ENCODE measurements at places on chromosomes 2 and 18. TPM values are rescaled to one million over a fixed set of nuclear protein-coding genes. Genes with fewer than 3 reads are reported as not detected.

The CHRNG gene
- 0.16 TPM for total RNA-seq

The CDK5R2 gene
- 6.2 TPM for total RNA-seq

The IL18R1 gene
- under 0.01 TPM for total RNA-seq

GRCh38 chr18:8791171-8791651, 85.9 kb downstream of the MTCL1 start:
- no peak for DNase-seq

DNA sequence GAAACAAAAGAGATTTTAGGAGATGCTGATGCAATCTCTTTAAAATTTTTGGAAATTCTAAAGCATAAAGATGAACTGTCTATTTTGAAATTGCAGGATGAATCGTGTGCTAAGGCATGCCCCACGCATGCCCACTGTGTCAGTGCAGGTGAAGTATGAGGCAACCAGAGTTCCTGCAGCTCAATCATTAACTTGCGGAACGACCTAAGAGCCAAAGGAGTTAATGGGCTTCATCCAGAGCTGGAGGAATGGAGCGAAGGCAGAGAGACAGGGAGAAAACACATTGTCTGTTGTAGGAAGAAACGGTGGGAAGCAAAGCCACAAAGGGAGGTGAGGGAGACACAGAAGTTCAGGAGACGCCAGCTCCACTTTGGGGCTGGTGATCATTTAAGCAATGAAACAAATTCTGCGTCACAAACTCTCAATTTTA, 265.2 kb downstream of the CCDC85A start:
- no peak for DNase-seq

DNA sequence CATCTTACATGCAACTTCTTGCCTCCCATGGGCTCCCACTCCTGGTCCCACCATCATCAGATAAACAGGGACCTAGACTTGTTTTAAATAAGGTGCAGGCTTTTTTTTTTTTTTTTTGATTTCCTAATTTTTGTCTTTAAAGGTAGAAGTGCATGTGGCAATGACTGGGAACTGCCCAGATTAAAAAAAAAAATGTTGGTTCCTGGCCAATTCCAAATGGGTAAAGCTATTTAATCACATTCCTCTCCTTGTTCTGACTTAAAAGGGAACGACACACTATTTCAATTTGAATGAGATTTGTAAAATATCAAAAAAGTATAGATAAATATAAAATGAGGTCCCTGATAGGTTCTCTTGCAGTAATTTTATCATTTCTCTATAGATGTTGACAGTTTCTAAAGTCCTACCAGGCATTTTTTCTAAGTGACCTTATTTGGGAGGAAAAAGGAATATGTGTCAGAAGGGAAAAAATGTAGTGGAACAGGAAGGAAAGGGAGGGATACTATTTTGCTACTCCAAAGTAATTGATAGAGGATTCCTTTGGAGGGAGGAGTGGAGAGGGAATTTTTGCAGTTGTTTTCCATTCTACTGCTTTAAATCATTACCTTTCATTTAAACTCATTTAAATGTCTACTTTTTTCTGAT, 43.3 kb downstream of the DDX1 start:
- DNase-seq = no peak

DNA sequence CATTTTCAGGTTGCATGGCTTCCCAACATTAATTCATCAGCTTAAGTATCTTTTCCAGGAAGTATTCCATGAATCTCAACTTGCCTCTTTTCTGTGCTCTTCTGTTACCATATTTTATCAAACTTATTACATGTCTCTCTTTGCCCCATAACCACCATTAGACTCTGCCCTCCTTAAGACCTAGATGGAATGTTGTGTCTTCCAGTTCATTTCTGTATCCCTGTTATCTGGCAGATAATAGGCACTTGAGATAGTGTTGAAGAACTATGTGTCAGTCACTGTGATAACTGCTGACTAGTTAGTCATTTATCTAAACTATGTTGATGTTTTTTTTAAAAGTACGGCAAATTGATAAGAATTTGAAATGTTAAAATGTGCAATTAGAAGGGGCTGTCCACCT, 41.8 kb downstream of the GLS start:
- DNase-seq = no peak

- DNase-seq = no peak
Measured at GRCh38 chr2:189150033-189150432, 29.5 kb downstream of the COL5A2 start.

DNA sequence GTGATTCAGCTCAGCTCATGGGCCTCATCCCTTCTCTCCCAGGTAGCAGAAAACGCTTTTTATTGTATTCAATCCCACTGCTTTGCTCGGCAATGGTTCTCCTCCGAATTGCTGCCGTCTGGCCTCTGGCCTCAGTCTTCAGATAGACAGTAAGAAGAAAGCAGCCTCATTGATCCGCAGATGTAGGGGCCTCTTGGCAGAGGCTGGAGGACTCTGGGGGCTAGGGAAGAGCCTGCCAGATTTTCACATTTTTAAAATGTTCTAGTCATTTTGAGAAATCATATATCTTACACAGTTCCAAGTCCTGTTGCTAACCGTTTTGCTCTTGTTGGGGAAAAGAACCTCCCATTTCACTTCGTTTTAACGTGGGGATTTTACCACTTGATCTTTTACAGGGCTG, 123.3 kb downstream of the RNF144A start:
- DNase-seq = no peak

GRCh38 chr2:5950736-5951135, 258.6 kb downstream of the SOX11 start:
- DNase-seq = no peak
